ENCODE measurements at places on chromosomes 7 and 10. TPM values are rescaled to one million over a fixed set of nuclear protein-coding genes. Genes with fewer than 3 reads are reported as not detected.

DNA sequence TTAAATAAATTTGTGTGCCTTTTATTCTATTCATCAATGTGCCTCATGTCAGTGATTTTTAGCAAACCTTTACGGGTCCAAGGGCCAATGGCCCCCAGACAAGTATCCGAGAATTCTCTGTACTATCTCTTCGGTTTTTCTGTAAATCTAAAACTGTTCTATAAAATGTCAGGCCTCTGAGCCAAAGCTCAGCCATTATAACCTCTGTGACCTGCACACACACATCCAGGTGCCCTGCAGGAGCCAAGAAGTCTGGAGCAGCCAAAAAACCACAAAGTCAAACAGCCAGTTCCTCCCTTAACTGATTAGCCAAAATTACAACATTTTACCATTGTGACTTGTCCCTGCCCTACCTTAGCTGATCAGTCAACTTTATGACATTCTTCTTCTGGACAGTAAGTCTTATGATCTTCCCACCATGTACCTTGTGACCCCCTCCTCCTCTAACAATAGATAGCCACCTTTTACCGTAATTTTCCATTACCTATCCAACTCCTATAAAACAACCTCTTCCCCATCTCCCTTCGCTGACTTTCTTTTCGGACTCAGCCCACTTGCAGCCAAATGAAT lies 363.8 kb downstream of the SEMA3D start:
- DNase-seq, result no peak

DNA sequence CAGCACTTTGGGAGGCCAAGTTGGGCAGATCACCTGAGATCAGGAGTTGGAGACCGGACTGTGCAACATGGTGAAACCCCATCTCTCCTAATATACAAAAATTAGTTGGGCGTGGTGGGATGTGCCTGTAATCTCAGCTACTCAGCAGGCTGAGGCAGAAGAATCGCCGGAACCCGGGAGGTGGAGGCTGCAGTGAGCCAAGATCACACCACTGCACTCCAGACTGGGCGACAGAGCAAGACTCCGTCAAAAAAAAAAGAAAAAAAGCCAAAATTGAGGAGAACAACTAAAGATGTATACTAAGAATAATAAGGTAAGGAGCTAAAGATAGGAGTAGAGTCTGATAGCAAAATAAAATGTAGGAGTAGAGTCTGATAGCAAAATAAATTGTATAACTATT lies 251.0 kb downstream of the KCND2 start:
- DNase-seq, result no peak

- DNase-seq, result no peak
Observed at GRCh38 chr10:75982611-75983369, 551.4 kb downstream of the LRMDA start.

DNA sequence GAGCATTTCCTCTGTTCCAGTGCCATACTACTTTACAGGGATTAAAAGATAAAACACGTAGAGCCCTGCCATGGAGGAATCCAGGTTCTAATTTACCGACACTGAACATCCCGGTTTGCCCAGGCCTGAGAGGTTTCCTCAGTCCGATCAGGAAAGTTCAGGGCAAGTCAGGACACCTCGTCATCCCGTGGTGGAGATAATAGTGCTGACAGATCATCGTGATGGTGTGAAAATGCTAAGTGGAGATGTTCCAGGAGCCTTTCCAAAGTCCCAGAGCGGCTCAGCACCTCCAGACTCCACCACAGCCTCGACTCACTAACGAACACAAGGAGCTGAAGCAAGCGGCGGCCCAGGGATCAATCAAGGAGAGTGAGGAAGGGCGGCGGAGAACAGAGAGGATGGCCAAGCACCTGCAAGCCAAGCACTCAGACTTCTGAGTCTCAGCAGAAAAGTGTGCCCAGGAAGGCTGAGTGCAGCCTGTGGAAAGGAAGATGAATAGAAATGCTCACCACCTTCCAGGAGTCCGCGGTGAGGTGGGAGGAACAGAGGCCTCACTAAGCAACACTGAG lies 103.7 kb upstream of the VWC2 start:
- no peak for DNase-seq

GRCh38 chr10:79979310-79979975 lies 30.5 kb upstream of the SFTPD start:
- DNase-seq, result no peak

- no peak for DNase-seq
Observed at GRCh38 chr10:130531312-130531711, 395.1 kb downstream of the GLRX3 start.

DNA sequence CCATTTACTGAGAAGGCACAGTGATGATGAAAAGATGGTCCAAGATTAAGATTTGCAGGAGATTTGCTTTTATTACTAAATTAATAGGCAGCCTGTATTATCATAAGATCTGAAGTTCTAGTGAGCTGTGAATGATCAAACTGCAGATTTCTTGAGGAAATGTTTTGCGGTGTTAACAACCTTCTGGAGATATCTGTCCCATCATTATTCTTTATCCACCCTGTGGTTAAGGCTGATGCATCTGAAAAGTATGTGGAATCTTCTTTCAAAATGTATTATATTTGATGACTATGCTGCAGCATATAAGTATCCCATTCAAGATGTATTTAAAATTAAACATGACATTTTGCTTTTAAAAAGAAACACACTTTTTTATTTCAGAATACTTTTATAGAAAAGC lies 150.3 kb downstream of the POLR1F start:
- DNase-seq, result no peak

DNA sequence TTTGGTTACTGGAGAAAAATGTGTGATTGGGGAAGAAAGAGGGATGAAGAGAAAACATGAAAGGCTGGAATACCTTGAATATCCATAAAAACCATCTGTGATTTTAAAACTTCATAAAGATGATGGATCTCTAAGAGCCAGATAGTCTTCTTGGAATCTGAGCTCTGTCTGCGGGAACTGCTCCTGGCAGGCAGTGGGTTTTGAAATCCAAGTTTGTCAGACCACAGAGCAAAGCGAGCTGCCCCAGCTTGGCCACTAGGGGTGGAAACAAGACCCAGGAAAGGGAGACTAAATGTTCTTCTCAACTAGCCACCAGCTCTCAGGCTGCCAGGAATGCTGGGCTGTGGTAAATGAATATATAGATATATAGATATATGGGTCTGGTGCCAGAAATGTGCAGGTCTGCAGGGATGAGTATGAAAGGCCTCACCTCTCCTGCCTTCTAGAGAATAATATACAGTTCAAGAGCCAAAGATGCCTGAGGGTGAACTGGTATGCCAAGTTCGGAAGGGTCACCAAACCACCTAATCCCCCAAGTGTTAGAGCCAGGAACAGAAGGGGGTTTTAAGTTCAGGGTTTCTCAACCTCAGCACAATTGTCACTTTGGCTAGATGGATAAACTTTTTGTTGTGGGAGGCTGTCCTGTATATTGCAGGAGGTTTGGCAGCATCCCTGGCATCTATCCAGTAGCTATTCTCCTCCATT lies 208.8 kb downstream of the KCNMA1 start:
- DNase-seq, result no peak

DNA sequence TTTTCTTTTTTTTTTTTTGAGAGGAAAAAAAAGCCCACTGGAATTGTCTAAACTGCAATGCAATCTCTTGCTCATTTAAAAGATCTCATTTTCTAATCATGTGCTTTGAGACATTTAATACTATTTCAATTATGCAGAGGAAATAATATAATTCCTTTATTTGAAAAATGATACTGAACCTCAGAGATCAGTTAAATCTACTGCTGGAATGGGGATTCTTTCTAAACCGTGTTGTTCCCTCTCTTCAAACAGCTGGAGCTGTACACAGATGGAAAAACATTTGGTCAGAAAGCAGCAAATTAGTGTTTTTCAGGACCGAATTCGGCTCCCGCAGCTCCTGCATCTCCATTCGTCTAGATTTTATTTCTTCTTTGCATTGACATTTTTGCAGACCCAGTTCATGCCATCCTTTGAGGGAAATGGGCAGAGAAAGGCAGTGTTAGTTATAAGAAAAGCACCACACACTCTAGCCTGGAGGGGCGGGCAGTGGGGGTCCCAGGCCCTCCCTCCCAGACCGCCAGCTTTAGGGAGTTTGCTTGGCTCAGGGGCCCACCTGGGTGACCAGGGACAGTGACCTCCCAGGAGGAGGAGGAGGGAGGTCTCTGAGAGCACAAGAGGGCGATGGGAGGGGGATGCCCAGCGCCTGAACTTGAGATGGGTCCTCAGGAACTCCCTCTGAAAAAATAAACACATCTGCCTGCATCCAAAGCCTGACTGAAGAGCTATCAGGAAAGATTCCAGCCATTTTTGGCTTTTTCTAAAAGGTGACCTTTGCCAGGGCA lies 32.4 kb downstream of the TRIM8 start:
- no peak for DNase-seq

RBM33 gene
- total RNA-seq, result 70.5 TPM

GAD2 gene
- total RNA-seq, result not detected

NANOS1 gene
- 0.11 TPM for total RNA-seq

SAP25 gene
- total RNA-seq, result 6.2 TPM

ITGA8 gene
- not detected for total RNA-seq

NKX2-3 gene
- not detected for total RNA-seq

HMX3 gene
- total RNA-seq, result not detected

ENTPD1 gene
- total RNA-seq, result 0.57 TPM

ADCY1 gene
- 0.26 TPM for total RNA-seq
